Endothelial cell of umbilical vein (primary cell): ENCODE measurements at places on chromosomes 12 and 14. TPM values are rescaled to one million over a fixed set of nuclear protein-coding genes. Genes with fewer than 3 reads are reported as not detected.
A peak's percentile ranks its signal among the peaks of the same experiment; 100 is the strongest.

The COCH gene
- total RNA-seq, result 0.88 and 1.9 TPM in 2 replicates

- H3K4me1 ChIP-seq, result no peaks in the 10 kb centered on the region
- no peak for DNase-seq
- no peaks in the 10 kb centered on the region for H3K36me3 ChIP-seq
- H3K27ac ChIP-seq, result no peak overlapping the region
- H3K4me3 ChIP-seq, result no peak overlapping the region
Observed at GRCh38 chr12:15939111-15939510, 28.0 kb downstream of the DERA start.

GRCh38 chr14:68939893-68940613, 39.0 kb downstream of the ACTN1 start:
- H3K27me3 ChIP-seq, result no peaks in the 10 kb centered on the region
- peaks cover 2% of the 10 kb centered on the region for H3K36me3 ChIP-seq
- H3K27ac ChIP-seq, result peak overlapping the region; percentile 88
- H3K4me3 ChIP-seq, result no peak overlapping the region
- DNase-seq, result peak; percentile 98
- peaks cover 61% of the 10 kb centered on the region for H3K4me1 ChIP-seq

DNA sequence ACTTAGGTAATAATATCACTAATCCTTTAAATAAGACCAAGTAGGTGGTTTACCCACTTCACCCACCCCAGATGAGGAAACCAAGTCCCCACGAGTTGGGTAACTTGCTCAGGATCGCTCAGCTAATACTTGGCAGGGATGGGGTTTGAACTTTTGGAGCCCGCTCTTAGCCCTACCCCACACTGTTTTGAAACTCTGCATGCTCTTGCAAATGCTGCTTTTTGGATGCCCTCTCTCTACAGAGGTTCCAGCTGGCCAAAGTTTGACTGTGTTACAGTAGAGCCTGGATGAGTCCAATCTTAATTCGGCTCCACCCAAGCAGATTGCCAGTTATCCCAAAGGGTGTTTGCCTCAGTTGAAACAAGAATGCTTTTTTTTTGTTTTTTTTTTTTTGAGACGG, 6.8 kb downstream of the PLEKHG3 start:
- peaks cover 5% of the 10 kb centered on the region for H3K4me1 ChIP-seq
- no peaks in the 10 kb centered on the region for H3K36me3 ChIP-seq
- no peak for DNase-seq
- H3K27me3 ChIP-seq, result no peaks in the 10 kb centered on the region

DNA sequence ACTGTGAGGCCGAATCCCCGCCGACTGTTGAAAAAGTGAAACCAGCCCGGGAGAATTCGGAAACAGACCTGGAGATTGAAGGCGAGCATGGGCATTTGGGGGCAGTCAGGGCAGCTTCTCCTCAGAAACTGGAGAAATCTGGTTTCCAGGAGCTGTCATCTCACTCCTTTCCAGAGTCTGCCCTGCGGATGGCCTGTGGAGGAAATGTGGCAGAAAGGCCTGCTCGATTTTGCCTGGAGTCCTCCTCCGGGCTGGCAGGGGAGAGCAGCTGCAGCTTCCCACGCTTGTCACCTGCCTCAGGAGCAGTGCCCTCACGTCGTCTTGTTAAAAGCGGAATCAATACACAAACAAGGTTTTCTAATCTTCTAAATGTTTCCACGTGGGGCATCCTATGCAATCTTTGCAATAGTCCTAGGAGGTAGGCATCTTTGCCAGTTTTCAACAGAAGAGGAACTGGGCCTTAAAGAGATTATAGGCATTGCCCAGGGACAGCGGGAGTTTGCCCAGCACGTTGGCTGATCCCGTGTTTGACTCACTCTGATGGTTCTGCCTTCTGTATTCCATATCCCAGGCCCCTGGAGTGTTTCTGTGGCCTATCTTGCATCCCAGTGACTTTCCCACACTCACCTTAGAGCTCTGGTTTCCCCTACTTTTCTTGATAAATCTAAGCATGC, 2.3 kb downstream of the LRRC74A start:
- H3K4me1 ChIP-seq, result no peaks in the 10 kb centered on the region
- no peak overlapping the region for H3K4me3 ChIP-seq
- no peak for DNase-seq
- no peaks in the 10 kb centered on the region for H3K27me3 ChIP-seq

DNA sequence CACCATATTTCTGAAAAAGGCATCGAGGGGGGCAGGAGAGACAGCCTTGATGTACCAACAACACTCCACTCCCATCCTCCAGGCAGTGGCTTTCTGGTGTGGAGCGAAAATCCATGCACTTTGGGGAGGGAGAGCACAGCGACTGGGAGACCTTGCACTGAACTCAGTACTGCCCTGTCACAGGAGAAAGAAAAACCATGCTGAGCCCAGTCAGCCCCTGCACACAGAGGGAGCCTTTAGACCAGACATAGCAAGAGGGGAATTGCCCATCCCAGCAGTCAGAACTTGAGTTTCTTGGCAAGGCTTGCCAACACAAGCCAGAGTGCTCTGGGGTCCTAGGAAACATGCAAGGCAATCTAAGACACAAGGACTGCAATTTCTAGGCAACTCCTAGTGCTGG, 24.8 kb upstream of the SLC6A15 start:
- DNase-seq, result no peak
- no peaks in the 10 kb centered on the region for H3K36me3 ChIP-seq

GRCh38 chr14:99094901-99095300, 177.1 kb downstream of the BCL11B start:
- DNase-seq, result no peak
- no peak overlapping the region for H3K4me3 ChIP-seq
- no peak overlapping the region for H3K27ac ChIP-seq
- H3K27me3 ChIP-seq, result no peaks in the 10 kb centered on the region

The CAPS2 gene
- total RNA-seq, result 1.7 and 2.9 TPM in 2 replicates

GRCh38 chr12:99713946-99714520, 66.5 kb downstream of the GARIN6 start:
- no peak overlapping the region for H3K27ac ChIP-seq
- no peaks in the 10 kb centered on the region for H3K36me3 ChIP-seq
- no peaks in the 10 kb centered on the region for H3K27me3 ChIP-seq
- H3K4me1 ChIP-seq, result no peaks in the 10 kb centered on the region
- no peak for DNase-seq
- no peak overlapping the region for H3K4me3 ChIP-seq

GRCh38 chr12:89461190-89461589, 63.4 kb downstream of the GALNT4 start:
- DNase-seq, result peak; percentile 69
- peaks cover 24% of the 10 kb centered on the region for H3K4me1 ChIP-seq
- H3K4me3 ChIP-seq, result no peak overlapping the region
- H3K36me3 ChIP-seq, result no peaks in the 10 kb centered on the region
- no peaks in the 10 kb centered on the region for H3K27me3 ChIP-seq

- no peaks in the 10 kb centered on the region for H3K27me3 ChIP-seq
- H3K4me1 ChIP-seq, result no peaks in the 10 kb centered on the region
- no peak overlapping the region for H3K4me3 ChIP-seq
- H3K27ac ChIP-seq, result no peak overlapping the region
- no peak for DNase-seq
Observed at GRCh38 chr12:132779781-132780353, 18.2 kb upstream of the ANKLE2 start.

The BDKRB2 gene
- 0.39 and 0.77 TPM in 2 replicates for total RNA-seq

The LRRC9 gene
- not detected in 2 replicates for total RNA-seq

The CELA1 gene
- not detected in 2 replicates for total RNA-seq

The SYNJ2BP gene
- 26.9 and 27.7 TPM in 2 replicates for total RNA-seq

The ADAM20 gene
- 0.44 and 0.66 TPM in 2 replicates for total RNA-seq

GRCh38 chr14:71437870-71438269, 494.4 kb upstream of the RGS6 start:
- no peak overlapping the region for H3K27ac ChIP-seq
- DNase-seq, result no peak
- no peaks in the 10 kb centered on the region for H3K27me3 ChIP-seq

DNA sequence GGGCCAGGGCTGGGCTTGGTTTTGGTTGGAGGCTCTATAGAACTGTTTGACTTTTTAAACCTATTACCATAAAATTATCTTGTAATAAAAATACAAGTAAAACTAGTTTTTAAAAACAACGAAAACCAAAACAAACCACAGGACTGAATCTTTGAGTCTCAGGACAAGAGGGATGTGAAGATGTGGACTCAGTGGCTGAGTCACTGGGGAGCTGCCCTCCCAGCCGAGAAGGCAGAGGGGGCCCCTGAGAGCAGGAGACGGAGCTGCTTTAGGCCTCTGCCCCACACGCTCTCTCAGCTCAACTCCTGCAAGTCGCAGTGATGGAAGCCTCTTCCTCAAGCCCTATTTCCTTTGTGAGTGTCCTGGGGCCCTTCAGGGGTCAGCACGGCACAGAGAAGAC, 59.0 kb downstream of the CDC42BPB start:
- H3K4me1 ChIP-seq, result peaks cover 9% of the 10 kb centered on the region
- no peak for DNase-seq
- H3K27ac ChIP-seq, result no peak overlapping the region
- H3K36me3 ChIP-seq, result peaks cover 46% of the 10 kb centered on the region

The MAP3K9 gene
- total RNA-seq, result 0.05 and 0.11 TPM in 2 replicates

- no peak overlapping the region for H3K4me3 ChIP-seq
- no peaks in the 10 kb centered on the region for H3K4me1 ChIP-seq
- no peaks in the 10 kb centered on the region for H3K27me3 ChIP-seq
Observed at GRCh38 chr14:51295646-51296263, 55.7 kb downstream of the TMX1 start.

- no peak for DNase-seq
- no peaks in the 10 kb centered on the region for H3K4me1 ChIP-seq
- no peaks in the 10 kb centered on the region for H3K36me3 ChIP-seq
- no peak overlapping the region for H3K4me3 ChIP-seq
Observed at GRCh38 chr12:128077211-128077916, 189.6 kb upstream of the TMEM132C start.

- no peaks in the 10 kb centered on the region for H3K36me3 ChIP-seq
- no peak overlapping the region for H3K27ac ChIP-seq
- no peaks in the 10 kb centered on the region for H3K27me3 ChIP-seq
- peaks cover 9% of the 10 kb centered on the region for H3K4me1 ChIP-seq
Observed at GRCh38 chr12:97560350-97560749, 97.7 kb downstream of the RMST start.

GRCh38 chr14:106610691-106611090, 1084.3 kb downstream of the TMEM121 start:
- H3K4me3 ChIP-seq, result no peak overlapping the region
- H3K36me3 ChIP-seq, result no peaks in the 10 kb centered on the region
- no peaks in the 10 kb centered on the region for H3K4me1 ChIP-seq
- DNase-seq, result no peak
- H3K27me3 ChIP-seq, result no peaks in the 10 kb centered on the region

GRCh38 chr14:28999656-29000055, 233.1 kb downstream of the FOXG1 start:
- no peak overlapping the region for H3K4me3 ChIP-seq
- no peaks in the 10 kb centered on the region for H3K36me3 ChIP-seq
- H3K27me3 ChIP-seq, result no peaks in the 10 kb centered on the region
- no peak for DNase-seq
- no peaks in the 10 kb centered on the region for H3K4me1 ChIP-seq
- H3K27ac ChIP-seq, result no peak overlapping the region
